ENCODE measurements at places on chromosomes 2 and 18. TPM values are rescaled to one million over a fixed set of nuclear protein-coding genes. Genes with fewer than 3 reads are reported as not detected.

SKOR2 gene
- 1.3 TPM for total RNA-seq

ALPG gene
- not detected for total RNA-seq

VWC2L gene
- total RNA-seq = 3.0 TPM

HRH4 gene
- total RNA-seq = 0.06 TPM

KCMF1 gene
- 57.2 TPM for total RNA-seq

CD226 gene
- total RNA-seq = 2.2 TPM

SATB2 gene
- 8.2 TPM for total RNA-seq

OXER1 gene
- 0.50 TPM for total RNA-seq

PROM2 gene
- 0.99 TPM for total RNA-seq

GRCh38 chr18:9608298-9608697, 6.1 kb downstream of the PPP4R1 start:
- DNase-seq = no peak

DNA sequence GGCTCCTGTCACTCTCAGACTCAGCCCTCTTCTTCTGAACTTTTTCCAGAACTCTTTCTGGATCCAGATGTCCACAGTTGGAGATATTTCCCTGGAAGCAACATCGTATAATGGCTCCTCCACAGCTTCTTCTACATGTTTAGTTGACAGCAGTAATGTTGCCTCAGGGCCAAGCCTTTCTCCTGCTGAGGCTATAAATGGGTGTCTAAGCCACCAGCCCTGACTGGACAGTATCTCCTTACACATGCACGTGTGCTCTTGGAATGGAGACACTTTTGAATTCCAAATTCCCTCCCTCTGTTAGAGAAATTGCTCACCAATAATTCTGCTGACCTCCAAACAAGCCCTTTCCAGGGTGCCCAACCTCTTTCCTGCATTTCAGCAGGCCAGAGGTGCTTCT, 156.2 kb upstream of the PIK3C3 start:
- DNase-seq = no peak

GRCh38 chr18:10247021-10247741, 207.3 kb upstream of the APCDD1 start:
- DNase-seq = no peak

DNA sequence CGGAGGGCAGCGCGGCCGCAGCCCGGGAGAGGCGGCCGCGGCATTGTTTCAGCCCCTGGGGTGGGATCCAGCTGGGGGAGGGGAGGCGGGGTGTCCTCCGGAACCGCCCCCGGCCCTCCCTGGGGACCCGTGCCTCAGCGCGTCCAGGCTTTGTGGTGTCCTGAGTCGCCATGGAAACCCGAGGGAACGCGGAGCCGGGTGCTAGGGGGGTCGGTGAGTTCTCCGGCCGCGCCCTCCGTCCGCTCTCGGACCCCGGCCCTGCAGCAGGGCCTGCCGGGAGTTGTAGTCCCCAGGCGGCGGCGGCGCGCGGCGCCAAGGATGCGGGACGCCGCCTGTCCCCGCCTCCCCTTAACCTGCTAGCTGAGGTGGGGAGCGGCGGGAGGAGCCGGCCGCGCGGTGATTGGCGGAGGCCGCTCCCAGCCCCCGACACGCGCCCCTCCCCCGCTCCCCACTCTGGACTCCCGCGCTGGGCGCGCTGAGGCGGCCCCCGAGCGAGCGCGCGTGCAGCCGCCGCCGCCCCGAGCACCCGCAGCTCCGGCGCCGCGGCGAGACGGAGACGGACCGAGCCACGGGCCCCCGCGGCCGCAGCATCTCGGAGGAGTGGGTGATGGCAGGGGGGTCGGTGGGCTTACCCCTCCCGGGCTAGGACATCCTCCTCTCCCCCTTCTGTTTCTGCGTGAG, at the start of gene DPYSL5:
Gene DPYSL5 (plus strand): TSS at position 478 of the 681 bp plus-strand sequence. CDS start 50,368 bp downstream, outside the sequence.
- DNase-seq = no peak

DNA sequence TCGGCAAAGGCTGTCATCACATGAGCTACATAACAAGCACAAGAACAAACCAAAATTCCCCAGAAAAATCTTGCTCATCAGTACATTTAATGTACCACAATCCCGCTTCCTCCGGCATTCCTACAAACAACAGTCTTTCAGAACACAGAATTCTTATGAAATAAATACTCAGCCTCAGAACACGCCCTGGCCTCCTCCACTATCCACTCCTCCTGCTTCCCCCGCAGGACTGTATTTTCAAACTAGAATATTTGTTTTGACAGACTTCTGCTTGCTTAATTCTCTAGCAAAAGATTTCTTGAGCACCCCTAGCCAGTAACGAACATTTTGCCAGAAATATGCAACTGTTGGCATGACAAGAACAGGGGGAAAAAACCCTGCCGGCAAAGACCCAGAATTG, 131.2 kb downstream of the THADA start:
- no peak for DNase-seq

DNA sequence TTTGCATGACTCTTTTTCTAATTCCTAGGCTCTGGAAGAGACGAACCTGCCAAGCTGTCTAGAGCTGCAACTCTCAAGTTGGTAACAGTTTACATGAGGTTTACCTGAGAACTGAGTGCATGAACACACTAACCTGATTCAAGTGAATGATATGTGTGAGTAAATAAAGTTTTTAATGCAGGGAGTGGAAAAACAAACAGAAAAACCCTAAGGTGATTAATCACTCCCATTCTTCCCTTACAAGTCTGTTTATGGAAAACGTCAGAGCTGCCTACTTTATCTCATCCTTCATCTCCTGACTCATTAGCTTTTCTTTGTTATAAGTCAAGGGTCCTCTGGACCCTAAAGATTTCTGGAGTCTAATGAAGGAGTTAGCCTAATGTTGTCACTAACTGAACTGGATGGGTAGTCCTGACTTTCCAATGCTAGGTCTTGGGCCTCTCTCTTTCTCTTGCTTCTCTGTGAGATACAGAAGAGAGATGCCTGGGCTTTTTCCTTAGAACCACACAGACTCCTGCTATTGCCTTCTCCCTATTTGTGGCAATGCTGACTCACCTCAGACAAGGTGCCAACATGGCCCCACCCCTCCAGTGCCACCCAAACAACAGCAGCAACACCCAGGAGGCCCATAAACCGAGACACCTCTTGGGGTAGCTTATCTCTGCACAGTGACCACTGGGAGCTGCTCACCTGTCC, 952.4 kb downstream of the EPHA4 start:
- no peak for DNase-seq

DNA sequence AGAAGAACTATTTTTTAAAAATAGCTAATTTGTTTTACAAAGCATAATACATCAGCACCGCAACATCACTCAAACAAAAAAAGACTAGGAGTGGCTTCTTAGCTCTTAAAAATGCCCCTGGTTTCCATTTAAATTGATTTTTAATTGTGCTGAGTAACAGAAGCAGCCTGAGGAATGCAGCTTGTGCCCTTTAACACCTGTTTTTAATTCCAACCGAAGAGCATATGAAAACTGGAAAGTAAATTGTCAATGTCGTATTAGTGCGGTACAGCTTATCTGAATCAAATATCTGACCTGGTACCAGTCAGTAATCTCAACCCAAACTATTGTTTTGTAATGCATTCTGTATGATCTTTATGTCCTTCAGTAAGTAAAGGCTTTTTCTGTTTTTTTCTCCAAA, 13.2 kb upstream of the CD302 start:
- no peak for DNase-seq

DNA sequence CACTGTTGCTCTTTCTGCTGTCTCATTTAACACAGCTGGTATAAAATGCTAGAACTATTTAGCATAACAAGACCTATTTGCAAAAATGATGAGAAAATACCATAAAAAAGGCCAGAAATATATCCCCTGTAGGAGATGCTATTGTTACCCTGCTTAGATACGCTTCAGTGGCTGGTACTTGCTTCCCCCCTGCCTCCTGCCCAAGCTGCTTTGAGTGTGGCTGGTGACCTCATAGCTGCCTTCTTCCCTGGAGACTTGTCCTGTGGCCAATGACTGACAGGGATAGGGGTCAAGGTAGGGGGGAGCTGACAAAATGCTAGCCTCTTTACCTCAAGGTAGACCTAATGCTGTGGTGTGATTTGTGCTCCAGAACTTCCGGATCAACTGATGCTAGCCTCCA, 150.2 kb upstream of the ZEB2 start:
- DNase-seq = no peak

DNA sequence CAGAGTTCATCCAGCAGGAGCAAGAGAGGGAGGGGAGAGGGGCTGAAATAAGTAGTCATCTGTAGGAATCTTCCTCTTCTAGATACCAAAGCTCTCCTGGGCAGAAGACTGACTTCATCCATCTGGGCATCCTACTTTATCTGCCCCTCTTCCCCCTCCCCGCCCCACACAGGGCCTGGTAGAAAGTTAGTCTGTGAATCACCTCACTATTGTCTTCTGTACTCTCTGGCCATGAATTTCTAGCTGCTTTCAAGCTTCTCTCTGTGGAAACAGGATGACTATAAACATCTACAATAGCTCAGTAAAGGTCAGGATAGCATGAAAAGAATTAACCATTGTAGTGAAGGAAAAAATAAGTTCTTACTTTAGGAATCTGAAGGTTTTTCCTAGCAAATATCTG, 47.7 kb upstream of the RNU4ATAC start:
- DNase-seq = no peak

- no peak for DNase-seq
These were observed 23.5 kb downstream of the PTPN2 start for GRCh38 chr18:12860530-12860929.

GRCh38 chr2:3305952-3306351, 71.7 kb downstream of the EIPR1 start:
- no peak for DNase-seq

DNA sequence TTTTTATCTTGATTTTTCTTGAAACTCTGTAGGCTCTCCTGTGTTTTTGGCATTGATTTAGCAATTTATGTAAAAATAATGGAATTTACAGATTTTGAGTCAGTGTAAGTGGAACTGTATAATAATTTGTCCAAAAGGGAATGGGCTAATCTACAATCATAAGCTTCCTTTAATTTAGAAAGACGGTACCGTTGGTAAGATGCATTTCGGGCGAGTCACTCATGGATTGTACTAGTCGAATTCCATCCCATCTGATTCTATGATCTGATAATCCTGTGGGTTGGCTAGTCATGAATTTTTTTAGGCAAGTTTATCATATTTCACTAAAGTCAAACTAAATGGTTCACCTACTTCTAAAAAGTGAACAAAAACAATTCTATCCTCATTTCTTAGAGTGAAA, 133.4 kb downstream of the ZNF407 start:
- no peak for DNase-seq

GRCh38 chr2:241852116-241852980, 6.3 kb downstream of the PDCD1 start:
- no peak for DNase-seq

DNA sequence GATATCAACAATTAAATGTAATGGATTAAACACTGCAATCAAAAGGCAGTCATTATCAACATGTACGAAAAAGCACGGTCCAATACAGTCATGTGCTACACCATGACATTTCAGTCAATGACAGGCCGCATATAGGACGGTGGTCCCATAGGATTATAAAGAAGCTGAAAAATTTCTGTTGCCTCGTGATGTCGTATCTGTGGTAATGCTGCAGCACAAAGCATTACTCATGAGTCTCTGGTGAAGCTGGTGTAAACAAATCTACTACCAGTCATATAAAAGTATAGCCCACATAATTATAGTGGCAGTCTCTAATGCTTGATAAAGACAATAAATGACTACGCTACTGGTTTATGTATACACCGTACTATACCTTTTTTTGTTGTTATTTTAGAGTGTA, 58.4 kb downstream of the RABL2A start:
- DNase-seq = no peak

GRCh38 chr2:129103936-129104878, 785.5 kb upstream of the HS6ST1 start:
- DNase-seq = no peak

DNA sequence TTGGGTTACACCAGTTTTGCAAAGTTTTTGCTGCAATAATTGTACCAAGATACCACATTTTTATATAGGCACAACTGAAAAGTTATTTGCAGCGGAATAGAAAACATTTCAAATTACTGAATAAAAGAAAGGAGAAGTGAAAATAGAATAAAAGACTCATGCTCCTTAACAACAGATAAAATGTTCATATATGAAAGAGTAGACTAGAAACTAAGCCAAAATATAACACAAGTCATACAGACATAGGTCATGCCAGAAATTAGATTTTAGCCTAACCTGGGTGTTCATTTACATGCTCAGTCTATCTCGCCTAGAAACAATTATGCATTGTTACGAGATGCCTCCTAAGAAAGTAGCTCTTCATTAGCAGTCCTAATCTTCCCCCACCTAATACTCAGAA, 16.4 kb upstream of the MAP3K20 start:
- DNase-seq = no peak

DNA sequence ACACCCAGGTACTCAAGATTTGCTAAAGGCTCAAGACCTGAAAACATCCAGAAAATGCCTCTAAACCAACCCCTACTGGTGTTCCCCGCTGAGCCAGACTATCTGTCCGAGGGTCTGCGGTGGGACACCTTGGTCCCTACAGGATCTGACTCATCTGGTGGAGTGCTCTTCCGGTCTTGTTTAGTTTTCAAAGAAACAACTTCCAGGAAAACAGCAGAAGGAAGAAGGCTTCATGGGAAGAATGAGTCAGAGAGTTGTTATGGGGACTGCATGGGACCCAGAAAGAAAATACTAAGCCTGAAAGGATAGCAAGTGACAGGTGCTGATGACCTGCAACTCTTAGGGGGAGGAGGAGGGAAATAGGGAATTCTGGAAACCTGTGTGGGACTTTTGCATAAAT, 41.3 kb downstream of the ZFP36L2 start:
- DNase-seq = no peak

DNA sequence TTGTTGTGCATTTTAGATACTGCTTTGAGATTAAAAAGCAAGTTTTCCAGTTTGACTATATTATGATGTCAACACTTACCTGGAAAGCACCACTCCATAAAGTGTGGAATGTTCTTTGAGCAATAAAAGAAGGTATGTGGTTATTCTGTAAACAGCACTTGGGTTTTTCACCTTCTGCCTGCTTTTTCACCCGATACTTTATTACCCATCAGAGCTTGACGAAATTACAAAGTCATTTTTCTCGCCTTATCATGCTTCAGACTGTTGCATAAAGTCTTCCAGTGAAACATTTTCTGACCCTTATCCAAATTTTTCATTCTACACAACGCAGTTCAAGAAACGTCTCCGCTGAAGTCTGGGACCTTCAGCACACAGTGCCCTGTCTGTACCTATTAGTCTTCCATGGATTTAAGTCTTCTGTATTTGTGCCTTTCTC, 25.2 kb downstream of the CAB39 start:
- DNase-seq = no peak

Measured in spinal cord (tissue), 10 donors.